ENCODE measurements at places on chromosomes 4 and X.
A peak's percentile ranks its signal among the peaks of the same experiment; 100 is the strongest.

GRCh38 chrX:20434986-20435385 is 168.3 kb upstream of the RPS6KA3 start:
- no peak for DNase-seq

DNA sequence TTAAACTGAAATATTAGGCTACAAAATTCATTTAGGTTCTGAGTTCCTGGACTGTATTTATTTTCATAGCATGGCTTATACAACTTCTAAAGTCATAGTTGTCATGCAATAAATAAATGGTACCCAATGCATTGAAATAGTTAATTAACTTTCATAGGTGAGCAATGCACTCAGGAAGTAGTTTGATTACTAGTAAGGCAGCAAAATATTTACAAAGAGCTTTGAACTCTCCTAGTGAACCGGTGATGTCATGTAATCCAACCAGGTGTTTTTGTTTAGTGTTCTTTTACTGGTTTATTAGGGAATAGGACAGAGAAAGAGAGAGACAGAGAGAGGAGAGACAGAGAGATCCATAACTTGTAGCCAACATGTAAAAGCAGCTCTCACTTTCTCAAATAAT is 228.6 kb upstream of the CTSO start:
- DNase-seq, result no peak

- DNase-seq, result no peak
Observed at GRCh38 chr4:124803641-124804040, 91.1 kb upstream of the ANKRD50 start.

DNA sequence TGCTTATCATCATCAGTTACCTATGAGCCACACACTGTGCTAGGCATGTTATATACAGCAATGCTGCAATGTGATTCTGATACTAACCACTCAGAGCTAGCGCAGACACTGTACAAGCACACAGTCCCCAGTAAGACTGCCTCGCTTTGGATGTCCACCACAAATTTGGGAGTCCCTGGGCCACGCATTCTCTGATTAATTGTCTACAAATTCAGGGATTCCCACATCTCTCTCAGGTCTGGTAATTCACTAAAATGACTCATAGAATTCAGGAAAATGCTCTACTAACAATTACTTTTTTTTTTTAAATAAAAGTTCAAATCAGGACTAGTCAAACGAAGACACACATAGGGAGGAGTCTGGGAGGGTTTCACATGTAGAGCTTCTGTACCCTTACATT is 652.1 kb upstream of the AADAT start:
- no peak for DNase-seq

- no peak for DNase-seq
Observed at GRCh38 chrX:112668476-112669409, 11.0 kb downstream of the LHFPL1 start.

DNA sequence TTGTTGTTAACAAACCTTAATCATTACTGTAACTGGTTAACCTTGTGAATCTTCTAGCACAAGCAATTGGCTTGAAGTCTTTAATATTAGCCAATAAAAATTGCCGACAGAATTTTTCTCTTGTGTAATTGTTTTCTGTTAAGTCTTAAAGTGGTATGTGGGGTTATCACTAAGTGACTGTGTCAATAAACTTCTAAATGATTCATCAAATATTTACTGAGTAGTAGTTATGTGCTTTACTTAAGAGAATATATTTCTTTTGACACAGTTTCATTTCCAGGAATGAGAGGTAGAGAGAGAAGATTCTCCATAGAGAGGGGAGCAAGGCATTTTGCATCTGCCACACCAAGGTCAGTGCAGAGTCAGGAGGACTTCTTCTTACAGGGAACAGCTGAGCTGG is 2361.6 kb upstream of the AGA start:
- DNase-seq, result no peak

DNA sequence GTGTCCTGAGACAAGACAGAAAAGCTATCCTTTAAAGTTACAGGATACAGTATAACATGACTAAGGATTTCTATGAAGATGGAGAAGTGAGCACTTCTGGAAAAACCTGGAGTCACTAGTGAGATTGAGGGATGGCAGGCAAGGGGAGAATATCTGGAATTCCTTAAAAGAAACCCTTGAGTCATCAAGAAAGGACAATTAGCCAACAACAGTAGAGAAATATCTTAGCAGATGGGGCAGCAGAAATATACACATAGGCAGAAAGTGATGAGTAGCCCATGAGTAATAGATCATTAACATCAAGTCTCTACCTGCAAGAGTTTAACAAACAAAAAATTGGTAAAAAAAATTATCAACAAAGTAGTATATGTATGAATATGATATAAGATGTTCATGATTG is 858.8 kb upstream of the FRG1 start:
- DNase-seq, result no peak

DNA sequence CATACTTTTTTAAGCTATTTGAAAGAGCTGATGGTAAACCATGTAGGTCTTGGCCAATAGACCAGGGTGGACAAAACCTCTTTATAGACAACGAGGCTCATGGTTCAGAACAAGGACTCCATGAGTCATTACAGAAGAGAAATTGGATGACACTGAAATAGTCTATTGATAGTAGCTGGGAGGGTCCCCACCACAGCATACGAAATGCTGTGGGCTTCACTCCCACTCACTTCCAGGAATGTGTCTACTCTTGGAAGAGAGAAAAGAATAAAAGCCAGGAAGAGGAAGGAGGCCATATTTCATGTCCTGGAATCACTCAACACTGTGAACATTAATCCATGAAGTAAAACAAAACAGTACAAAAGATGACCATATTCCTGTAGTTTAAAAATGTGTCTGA is 82.3 kb upstream of the MXRA5 start:
- DNase-seq, result no peak

DNA sequence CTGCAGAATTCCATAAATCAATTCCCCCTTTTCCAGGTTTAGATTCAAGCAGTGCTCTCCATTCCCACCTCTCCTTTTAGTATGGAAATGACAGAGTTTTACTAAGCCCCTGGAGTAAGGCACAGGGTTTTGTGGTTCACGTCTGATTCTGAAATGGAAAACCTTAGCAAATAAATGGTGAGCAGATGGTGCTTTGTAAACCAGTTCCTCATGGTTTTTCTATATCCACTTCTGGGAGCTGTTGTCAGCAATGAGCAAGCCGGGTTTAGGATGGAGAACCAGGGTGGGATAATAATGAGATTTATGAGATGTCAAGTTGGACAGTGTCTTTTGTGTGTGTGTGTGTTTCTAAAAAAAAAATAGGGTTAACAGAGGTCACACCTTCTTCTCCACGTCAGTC is 113.8 kb upstream of the RBPJ start:
- no peak for DNase-seq

- no peak for DNase-seq
Observed at GRCh38 chrX:34341258-34341657, 209.1 kb upstream of the FAM47A start.

- no peak for DNase-seq
Observed at GRCh38 chr4:30160140-30160539, 560.0 kb upstream of the PCDH7 start.

- DNase-seq, result peak; percentile 52
Observed at GRCh38 chr4:110516106-110516922, 40.4 kb downstream of the ENPEP start.

- DNase-seq, result no peak
Observed at GRCh38 chr4:39563346-39563847, 36.2 kb upstream of the UGDH start.
